ENCODE measurements at places on chromosomes 5 and 9.

DNA sequence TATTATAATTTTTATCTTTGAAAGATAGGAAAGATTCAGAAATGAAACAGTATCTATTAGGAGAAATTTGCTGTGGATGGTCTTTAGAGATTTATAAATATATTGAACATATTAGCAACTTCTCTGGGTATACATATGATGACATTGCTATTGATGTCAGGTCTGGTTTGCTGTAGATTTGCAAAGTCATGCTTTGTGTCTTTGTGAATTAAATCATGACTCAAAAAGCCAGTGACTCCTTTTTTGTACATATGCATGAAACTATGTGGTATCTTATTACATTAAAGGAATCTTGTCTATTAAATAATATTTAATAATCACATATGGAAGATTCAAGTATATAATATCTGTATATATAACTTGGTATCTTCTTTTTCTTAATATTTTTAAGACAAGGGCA is 141.9 kb downstream of the ST8SIA4 start:
- no peak for DNase-seq

- no peak for DNase-seq
Measured at GRCh38 chr5:78050888-78051287, 243.6 kb downstream of the AP3B1 start.

- no peak for DNase-seq
Measured at GRCh38 chr5:158364367-158364766, 505.4 kb upstream of the CLINT1 start.

DNA sequence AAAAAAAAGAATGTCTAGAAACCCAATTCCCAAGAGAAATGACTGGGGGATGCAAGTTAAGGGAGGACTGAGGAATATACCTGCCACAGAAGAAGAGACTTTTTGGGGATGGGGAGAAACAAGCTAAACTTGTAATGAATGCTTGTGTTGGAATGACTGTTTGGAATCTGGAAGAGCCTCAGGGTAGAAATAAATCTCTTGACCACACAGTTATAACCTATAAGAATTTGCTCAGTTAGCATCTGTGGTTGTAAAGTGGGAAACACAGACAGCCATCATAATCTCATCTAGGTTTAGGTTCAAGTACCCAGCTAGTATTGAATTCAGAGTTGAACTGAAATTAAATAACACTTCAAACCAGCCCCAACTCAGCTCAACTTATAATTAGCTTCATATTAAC is 678.3 kb upstream of the CHD1 start:
- no peak for DNase-seq

GRCh38 chr9:78115073-78115472 is 83.5 kb upstream of the GNAQ start:
- DNase-seq, result no peak

DNA sequence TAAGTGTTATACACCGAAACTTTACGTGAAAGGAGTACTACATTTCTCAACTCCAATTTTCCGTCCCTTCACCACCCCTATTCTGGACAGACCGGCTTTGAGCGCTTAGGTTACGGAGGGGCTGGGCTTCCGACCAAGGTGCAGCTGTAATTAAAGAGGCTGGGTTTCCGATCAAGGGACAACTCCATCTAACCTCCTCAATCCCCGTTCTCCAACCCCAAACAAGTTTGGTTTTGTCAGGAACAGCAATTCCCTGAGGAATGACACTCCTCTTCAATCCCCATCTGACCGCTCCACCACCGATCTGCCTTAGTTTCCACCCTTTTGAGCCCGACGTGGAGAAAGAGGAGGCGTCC is 577 bp downstream of the TUT7 start:
- peak; percentile 36 for DNase-seq

DNA sequence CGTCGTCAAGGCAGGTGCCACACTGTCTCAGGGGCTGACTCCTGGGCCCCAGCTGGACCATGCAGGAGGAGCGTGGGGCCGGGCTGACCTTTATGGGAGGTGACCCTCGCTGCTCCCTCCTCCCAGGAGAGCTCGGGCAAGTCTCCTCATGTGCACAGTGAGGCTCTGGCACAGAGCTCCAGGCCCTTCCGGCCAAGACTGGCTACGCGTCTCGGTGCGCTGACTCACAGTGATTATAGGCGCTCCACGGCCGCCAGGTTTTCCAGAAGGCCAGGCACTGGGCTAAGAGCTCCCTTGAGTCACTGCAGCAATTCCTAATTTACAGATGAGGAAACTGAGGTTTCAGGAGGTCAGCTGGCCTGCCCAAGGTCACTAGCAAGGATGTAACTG is 47.4 kb downstream of the VAV2 start:
- DNase-seq, result no peak

- DNase-seq, result no peak
Measured at GRCh38 chr9:70044490-70045307, 1.1 kb downstream of the MAMDC2 start.

- no peak for DNase-seq
Measured at GRCh38 chr5:43615445-43616184, 12.6 kb downstream of the NNT start.

All from NCI-H1436 (cell line).